Fibroblast of skin of back (primary cell): ENCODE measurements at places on chromosomes 16 and 17.

DNA sequence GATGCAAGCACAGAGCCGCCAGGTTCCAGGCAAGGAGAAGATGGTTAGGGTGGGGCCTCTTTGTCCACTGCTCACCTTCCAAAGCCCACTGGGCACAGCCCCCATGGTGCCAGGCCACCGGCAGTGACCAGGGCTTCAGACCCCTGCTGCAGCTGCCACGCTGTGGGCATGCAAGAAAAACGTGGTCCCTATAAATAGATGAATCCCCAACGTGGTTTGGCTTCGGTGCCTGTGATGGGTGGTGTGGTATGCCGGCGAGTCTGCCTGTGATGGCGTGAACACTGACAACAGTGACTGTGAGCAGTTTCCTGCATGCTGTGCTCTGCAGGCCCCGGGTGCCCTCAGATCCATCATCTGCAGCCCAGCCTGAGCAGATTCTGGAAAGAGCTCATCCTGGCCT, 36.6 kb downstream of the RAB11FIP4 start:
- no peak for DNase-seq

DNA sequence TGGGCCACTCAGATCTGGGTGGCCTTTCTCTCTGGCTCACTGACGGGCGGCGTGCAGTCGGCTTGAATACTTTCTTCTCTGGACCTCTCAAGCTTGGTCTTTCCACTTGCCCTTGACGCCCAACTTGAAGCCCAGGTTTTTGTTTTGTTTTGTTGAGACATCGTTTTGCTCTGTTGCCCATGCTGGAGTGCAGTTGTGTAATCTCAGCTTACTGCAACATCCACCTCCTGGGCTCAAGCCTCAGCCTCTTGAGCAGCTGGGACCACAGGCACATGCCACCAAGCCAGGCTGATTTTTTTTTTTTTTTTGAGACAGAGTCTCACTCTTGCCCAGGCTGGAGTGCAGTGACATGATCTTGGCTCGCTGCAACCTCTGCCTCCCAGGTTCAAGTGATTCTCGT, 22.7 kb upstream of the KIF19 start:
- DNase-seq = no peak

DNA sequence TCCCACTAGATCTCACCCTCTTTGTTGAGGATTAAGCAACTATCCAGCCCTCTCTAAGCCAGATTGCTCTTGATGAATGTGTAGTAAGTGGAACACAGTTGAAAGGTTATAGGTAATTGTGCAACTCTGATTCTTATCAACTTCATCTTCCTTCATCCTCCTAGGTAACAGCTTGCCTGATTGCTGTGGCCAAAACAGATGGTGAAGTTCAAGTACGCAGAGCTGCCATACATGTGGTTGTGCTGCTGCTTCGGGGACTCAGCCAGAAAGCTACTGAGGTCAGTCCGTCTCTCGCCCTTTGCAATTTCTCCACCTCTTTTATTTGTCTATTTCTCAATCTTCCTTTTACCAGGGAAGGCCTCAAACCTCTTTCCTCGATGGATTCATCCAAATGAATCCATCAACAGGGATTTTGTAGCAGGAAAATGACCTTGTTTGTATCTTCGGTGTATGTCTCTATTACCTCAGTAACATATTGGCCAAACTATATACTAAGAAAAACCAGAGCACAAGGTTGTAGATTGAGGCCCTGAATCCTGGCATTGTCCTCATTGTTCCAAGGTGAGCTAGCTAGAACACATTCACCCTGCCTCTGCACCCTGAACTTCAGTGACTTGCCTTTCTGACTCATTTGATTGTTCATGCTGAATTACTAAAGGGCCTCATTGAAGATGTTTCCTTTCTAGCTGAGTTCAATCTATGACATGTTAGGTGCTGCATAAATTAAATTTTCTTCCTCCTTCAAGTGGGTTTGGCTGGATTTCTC, 65.1 kb upstream of the HAS3 start:
- DNase-seq = no peak

GRCh38 chr17:4182043-4182442, 39.0 kb downstream of the CYB5D2 start:
- DNase-seq = no peak
